GM12891 (cell line): ENCODE measurements at places on chromosomes 3 and 15.

- no peak for DNase-seq
These were observed 87.5 kb upstream of the MELTF start for GRCh38 chr3:197117114-197117513.

DNA sequence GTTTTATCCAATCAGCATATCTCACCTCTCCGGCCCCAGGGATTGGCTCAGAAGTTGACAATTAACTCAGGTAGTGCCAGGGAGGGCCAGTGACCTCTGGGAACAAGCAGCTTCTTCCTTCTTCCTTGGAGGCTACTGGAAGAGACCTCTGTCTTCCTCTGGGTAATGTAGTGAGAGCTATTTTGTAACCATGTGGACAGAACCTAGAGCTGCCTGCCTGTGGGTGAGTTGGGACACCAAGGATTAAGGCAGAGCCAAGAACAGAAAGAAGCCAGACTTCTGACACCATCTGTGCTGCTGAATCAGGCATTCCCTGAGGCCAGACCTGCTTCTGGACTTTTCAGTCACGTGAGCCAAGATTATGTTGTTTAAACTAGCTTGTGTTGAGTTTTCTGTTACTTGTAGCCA is 5.9 kb upstream of the NDUFAF1 start:
- DNase-seq: no peak

GRCh38 chr3:188646592-188646991 is 492.6 kb downstream of the LPP start:
- DNase-seq: no peak

DNA sequence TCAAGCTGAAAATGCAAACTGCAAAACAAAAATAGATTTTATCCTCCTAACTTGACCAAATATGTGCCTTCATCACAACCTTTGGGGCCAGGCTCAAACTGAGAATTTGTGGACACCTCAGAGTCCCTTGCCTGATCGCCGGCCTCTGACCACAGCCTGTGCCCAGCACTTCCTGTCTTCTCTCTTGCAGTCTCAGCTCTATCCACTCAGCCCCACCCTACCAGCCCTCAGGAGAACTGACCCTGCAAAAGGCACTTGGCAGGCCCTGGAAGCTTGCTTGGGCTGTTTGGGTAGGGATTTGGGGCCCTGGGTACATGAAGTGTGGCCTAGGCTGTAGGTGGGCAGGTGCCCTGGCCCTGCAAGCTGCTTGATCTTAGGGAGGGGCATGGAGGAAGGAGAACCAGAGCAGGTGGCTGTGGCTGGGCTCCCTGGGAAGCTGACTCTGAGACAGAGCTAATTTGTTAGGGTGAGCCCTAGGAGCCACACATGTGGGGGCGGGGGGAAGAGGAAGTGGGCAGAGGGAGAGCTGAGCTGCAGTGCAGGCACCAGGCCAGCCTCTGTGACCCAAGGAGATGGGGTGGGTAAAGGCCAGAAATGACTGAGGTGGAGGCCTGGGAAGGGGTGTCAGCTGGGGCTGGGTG is 8.6 kb downstream of the CLEC3B start:
- no peak for DNase-seq

GRCh38 chr3:23713641-23714040 is 92.1 kb upstream of the UBE2E1 start:
- no peak for DNase-seq

- DNase-seq: no peak
These were observed 641 bp downstream of the TRAT1 start for GRCh38 chr3:108823227-108823626.

GRCh38 chr15:75923756-75924155 is 20.1 kb downstream of the FBXO22 start:
- DNase-seq: no peak

DNA sequence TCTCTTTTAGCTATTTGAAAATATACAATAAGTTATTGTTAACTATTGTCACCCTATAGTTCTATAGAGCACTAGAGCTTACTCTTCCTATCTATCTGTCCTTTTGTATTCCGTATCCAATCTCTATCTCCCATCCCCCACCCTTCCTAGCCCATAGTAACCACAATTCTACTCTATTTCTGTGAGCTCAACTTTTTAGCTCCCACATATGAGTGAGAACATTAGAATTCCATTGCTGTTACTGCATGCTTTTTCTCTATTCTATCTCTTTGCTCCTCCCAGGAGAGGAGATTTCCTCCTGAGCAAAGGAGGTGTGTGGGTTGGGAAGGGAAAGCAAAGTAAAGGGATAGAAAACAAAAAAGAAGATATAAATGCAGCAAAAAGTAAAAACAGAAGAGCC is 105.6 kb upstream of the SLC4A7 start:
- DNase-seq: no peak

GRCh38 chr15:78077053-78077870 is at the start of gene TBC1D2B:
TSS of gene TBC1D2B (minus strand) at chr15:78077711. CDS start at chr15:78077652, 59 bp downstream.
- peak; percentile 81 for DNase-seq

DNA sequence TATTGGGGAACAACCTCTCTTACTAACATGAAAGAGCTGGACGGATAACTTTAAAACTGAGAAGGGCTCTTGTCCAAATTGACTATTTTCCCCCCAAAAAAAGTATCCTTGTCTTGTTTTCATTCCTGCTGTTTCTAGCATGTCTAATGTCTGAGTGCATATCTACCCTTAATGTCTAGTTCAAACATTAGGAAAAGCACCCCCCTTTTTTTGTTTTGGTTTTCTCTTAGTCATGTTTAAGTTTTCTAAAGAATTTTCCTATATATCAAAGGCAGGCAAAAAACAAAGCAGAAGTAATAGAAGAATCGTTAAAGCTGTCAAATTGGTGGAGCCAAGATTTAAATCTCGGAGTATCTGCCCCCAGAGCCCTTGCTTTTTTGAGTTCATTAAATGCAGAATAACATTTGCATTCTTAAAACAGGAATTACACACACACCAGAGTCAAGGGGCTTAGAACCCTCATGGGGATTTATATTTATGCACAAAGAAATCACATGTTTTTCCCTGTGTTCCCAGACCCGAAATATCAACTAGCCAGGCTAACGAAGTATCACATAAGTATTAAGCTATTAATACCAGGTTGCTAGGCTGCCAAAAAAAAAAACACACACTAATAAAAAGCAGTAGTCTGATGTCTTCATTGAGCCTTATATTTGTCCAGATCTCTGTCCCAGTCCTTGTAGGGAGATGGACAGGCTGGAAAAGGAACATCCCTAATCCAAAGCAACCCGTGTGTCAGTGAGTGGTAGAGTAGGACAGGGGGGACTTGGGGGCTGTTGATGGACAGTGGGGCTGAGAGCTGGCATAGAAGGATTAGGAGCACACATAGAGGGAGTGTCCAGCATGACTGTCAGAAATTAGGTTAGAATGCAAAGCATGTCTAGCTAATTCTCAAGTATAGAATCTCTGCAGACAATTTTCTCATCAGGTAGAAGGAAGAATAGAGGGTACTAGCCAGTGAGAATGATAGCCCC is 103.6 kb upstream of the BFSP2 start:
- no peak for DNase-seq

- no peak for DNase-seq
These were observed 257.4 kb downstream of the PLOD2 start for GRCh38 chr3:145903472-145904013.

DNA sequence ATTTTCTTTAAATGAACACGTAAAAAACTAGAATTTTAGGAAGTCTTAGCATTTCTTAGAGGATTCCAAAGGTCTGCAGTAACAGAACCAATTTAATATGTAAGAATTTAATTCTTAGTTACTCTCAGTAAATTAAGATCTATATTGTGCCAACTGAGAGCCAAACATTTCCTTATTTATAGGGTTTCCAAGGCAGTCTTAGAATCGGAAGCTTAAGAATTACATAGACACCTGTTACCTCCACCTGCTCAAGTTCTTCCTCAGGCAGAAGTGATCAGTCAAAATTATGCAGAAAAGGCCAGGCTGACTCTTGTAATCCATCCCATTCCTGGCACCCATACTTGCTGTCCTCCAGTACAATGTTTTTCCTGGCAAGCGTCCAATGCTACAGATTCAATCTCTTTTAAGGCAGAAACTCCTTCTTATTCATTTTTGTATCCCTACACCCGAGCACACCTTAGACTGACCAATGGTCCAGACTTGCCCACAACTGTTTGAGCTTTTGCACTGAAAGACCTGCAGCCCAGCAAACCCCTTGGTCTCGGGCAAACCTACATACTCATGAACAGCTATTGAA is 64.3 kb downstream of the NCEH1 start:
- DNase-seq: no peak

GRCh38 chr3:53320697-53321096 is 26.6 kb downstream of the DCP1A start:
- no peak for DNase-seq

- peak; percentile 76 for DNase-seq
These were observed 10.5 kb upstream of the EIF4A2 start for GRCh38 chr3:186772701-186773417.

DNA sequence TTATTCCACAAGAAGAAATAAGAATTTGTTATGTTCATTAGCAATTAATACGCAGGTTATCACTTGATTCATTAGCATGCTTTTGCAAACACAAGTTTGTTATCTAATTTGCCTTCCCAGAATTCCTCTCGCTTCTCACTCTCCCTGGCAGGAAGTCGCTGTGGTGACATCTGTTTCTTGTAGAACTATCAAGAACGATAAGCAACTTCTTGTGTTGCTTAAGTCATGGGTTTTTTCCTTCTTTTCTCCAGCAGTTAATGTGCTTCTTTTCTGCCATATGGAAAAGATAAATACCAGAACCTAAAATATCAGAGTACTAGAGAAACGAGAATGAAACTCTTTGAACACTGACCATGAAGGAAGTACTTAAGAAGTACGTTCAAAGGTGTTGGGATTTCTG is 99.8 kb upstream of the CHMP2B start:
- no peak for DNase-seq

DNA sequence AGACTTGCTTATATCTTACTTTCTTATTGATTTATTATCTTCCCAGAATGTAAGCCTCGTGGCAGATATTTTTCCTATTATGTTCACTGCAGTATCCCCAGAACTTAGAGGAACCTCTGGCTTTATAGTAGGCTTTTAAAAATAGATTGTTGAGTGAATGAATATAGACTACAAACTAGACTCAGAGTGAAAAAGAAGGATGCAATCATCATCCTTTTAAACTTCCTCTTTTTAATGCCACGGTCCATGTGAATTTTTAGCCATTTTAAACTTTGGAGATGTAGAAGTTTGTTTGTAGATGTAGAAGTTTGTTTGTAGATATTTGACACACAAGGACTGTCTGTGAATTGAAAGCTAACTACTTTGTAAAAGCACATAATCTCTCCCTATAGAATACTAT is 7.2 kb upstream of the P2RY12 start:
- no peak for DNase-seq
